ENCODE measurements at places on chromosomes 5 and 9.

- DNase-seq, result no peak
These were observed 81.5 kb upstream of the GRHPR start for GRCh38 chr9:37340961-37341360.

DNA sequence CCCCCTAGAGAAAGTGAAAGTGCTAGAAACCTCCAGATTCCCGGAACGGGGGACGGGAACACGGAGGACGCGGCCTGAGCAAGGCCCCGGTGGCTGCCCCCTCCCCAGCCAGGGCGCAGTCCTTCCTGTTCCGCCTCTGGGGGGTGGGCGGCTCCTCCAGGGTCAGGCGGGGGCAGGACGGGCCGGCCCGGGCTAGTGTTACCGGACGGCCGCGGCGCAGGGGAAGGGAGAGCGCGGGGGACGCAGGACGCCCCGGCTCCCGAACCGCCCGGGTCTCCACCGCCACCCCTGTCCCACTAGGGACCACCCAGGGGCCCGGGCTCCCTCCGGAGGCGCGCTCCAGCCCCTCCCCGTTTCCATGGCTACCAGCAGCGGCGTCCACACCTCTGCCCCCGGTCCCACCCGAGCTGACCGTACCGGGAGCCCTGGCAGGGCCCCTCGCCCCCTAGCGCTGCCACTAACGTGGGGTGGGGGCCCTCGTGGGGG, 579 bp downstream of the SLC12A7 start:
- DNase-seq, result peak; percentile 15

DNA sequence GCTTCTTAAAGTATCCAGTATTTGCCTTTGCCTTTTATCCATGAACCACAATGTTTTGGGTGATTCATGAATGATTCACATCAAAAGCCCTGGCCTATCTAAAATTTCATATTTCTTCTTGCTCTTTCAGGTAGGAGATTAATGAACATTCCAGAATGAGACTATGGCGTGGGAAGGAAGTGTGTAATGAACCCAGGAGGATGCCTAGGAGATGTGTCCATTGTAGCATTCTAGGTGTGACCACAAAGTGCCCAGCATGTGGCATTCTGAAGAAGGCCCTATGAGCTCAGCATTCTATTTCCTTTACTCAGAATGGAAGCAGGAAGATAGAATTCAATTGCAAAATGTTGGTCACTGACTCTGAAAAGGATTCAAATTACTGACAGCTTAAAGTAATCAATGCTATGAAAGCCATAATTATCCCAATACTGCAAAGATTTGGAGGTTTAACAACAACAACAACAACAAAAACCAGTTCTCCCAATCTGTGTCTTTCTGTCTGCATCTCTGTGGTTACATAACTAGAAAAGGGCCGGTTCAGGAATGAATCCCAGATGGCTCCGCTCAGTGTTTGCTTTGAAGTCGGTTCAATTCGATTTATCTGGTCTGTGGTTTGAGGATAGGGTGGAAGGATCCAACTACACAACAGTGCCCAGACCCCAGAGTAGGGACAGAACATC, 126.7 kb downstream of the FOXD1 start:
- peak; percentile 93 for DNase-seq

- DNase-seq, result no peak
These were observed 23.8 kb downstream of the PLAC8L1 start for GRCh38 chr5:146081556-146081955.

DNA sequence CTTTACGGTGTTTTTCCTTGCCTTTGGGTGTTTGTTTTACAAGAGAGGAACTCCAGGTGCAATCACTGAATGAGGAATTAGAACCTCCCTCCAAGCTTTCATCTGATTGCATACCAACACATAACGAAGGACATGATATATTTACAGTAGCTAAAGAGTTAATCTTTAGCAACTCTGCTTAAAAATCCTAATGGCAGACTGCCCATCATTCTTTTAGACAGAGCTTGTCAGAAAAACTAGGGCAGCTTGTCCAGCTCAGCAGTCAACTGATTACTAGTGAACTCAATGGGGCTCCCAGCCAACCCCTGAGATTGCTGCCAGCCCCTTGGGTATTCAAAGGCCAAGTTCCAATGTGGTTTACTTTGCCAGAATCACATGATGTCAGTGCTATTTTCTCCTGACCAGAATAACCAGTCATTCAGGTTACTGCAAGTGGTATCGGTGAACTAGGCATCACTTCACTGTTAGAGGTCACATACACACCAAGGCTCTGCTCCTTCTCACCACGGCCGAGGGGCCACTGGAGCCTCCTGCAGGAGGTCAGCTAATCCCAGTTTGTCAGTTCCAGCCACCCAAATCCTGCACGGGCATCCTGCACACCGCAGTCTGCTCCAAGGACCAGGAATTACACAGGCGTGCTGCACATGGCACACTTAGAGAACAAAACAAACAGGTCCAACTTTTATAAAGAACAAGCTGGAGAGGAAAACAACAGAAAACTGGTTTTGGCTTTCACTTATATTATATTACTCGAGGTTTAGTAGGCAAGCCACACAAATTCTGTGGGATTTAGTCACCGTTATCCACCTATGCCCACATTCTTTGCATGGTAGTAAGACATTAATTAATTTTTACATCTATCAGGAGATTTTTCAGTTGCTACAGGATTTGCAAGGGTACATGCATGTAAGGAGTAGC, 62.5 kb downstream of the NFIB start:
- peak; percentile 41 for DNase-seq
